ENCODE measurements at places on chromosomes 5 and 9. TPM values are rescaled to one million over a fixed set of nuclear protein-coding genes. Genes with fewer than 3 reads are reported as not detected.

DNA sequence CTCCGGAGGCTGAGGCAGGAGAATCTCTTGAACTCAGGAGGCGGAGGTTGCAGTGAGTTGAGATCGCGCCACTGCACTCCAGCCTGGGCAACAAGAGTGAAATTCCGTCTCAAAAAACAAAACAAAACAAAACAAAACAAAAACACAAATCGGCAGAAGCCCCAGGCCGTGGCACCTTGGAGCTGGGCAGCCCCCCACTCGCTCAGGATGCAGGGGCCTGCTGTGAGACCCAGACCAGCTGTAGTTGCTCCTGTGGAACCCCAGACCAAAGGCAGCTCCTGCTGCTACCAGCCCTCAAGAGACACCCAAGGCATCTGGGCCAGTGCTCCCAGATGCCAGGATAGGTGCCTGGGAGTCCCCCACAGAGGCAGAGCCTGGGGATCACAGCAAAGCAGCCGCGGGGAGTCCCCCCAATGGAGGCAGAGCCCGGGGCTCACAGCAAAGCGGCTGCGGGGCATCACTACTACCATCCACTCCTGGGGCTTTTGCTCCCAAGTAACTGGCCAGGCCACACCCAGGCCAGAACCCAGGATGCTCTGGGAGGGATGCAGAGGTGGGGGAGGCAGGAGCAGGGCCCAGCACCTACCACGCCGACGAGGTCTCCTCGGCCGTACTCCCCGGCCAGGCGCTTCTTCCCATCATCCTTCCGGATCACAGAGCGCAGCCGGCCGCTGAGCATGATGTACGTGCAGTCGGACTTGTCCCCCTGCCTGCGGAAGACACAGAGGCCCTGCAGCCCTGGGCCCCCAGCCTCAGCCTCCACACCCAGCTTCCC lies 37.7 kb upstream of the NSMF start:
- DNase-seq, result no peak

DNA sequence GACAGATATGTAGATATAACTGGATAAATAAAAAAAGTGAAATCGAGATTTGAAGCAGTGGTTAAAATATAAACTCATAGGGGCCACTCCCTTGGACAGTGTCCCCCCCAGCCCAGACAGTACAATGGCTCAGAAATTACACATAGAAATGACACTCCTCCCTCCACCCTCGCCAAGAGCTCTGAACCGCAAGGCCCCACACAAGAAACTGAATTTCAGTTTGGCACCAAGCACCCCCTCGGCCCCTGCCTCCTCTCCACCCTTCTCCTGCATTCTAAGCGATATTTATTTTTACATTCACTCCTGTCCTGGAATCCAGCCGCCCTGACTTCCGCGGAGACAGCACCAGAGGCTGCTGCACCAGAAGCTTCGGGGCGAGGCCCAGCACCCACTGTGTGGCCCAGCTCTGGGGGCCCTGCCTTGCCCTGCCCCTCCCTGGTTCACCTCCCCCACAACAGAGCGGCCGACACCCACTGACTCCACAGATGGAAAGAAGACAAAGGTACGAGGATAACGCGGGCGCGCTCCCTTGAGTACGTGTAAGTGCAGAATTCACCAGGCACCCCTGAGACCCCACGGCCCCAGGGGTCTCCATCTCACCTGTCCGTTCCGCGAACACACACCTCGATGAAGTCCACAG lies 11.0 kb downstream of the STC2 start:
- DNase-seq, result no peak

- no peak for DNase-seq
Observed at GRCh38 chr5:77876316-77876715, 100.2 kb upstream of the TBCA start.

GRCh38 chr5:58133631-58134296 lies 326.1 kb downstream of the PLK2 start:
- peak; percentile 58 for DNase-seq

GRCh38 chr5:157690690-157691433 lies 19.5 kb downstream of the C5orf52 start:
- no peak for DNase-seq

GRCh38 chr9:95007226-95007869 lies 280.8 kb downstream of the AOPEP start:
- peak; percentile 68 for DNase-seq

DNA sequence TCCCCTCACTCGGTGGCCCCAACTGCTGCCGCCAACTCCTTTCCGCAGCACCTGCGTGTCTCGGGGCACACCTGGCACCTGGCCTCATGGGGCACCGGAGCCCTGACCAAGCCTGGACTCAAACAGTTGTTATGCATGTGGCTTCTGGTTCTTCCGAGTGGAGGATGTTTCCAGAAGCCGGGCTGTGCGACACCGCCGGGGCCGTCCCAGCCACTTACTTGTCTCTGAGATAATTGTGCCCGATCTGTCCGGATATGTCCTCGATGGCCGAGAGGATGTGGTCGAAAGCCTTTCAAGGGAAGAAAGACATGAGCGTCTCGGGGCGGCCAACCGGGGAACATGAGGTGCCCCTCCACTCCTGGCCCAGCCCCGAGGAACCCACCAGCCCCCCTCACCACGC lies 38.4 kb downstream of the EXOC3 start:
- DNase-seq, result no peak

- DNase-seq, result peak; percentile 85
Observed at GRCh38 chr5:149228618-149229297, 42.9 kb upstream of the AFAP1L1 start.

DNA sequence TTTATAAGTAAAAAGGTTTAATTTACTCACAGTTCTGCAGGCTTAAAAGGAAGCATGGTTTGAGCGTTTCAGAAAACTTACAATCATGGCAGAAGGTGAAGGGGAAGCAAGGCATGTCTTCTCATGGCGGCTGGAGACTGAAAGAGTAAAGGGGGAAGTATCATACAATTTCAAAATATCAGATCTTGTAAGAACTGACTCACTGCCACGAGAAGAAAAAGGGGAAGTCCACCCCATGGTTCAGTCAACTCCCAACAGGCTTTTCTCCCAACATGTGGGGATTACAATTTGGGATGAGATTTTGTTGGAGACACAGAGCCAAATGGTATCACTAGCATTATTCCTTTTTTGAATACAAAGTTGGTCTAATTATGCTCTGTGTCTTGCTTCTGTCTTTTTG lies 627.9 kb upstream of the ST8SIA4 start:
- no peak for DNase-seq

DNA sequence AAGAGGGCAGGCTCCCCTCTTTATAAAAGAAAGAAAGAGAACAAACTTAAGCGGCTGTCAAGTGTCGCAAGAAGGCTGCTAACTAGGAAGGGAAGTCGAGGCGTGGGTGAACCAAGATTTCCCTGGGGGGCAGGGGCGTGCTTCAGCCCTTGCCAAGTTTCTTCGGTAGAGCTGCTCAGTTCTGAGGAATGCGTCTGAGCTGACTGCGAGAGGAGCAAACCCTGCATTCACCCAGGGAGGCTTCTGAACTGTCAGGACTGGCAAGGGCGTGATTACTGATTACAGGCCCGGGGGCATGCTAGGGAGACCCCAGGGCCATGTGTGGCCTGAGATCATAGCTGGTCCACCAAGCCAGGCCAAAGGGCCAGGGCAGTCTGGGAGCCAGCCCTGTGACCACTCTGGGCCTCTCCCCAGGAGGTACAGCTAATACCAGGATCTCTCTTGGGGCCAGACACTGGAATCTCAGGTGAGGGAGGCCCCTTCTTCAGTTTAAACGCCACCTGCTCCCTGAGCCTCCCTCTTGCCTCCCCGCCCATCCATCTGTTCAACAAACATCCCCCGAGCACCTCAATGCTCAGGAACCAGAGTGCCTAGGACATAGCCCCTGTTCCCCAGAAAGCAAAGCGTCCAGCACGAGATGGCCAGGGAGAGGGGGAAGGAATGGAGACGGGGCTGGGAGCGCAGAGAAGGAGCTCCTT lies 30.9 kb downstream of the SARDH start:
- DNase-seq, result peak; percentile 56

GRCh38 chr5:171855798-171856763 lies 70.5 kb downstream of the SMIM23 start:
- DNase-seq, result no peak

GRCh38 chr5:5751987-5752386 lies 329.5 kb downstream of the ICE1 start:
- DNase-seq, result no peak

GRCh38 chr5:82594097-82594496 lies 315.9 kb upstream of the RPS23 start:
- DNase-seq, result peak; percentile 17

DNA sequence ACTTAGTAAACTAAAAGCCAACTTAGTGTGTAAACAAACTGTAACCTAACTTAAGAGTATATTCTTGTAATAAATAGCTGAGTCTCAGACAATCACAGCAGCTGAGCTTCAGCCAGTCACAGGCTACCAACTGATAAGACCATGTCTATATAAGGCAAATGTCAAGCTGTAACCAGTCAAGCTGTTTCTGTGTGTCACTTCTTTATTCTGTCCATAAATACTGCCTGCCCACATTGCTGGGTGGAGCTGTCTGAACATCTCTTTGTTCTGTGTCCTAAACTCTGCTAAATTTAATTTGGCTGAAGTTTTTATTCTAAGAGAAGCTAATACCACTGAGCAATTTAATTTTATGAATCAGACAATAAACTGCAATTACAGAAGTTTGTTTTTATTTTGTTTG lies 412.1 kb upstream of the CDH10 start:
- no peak for DNase-seq

DNA sequence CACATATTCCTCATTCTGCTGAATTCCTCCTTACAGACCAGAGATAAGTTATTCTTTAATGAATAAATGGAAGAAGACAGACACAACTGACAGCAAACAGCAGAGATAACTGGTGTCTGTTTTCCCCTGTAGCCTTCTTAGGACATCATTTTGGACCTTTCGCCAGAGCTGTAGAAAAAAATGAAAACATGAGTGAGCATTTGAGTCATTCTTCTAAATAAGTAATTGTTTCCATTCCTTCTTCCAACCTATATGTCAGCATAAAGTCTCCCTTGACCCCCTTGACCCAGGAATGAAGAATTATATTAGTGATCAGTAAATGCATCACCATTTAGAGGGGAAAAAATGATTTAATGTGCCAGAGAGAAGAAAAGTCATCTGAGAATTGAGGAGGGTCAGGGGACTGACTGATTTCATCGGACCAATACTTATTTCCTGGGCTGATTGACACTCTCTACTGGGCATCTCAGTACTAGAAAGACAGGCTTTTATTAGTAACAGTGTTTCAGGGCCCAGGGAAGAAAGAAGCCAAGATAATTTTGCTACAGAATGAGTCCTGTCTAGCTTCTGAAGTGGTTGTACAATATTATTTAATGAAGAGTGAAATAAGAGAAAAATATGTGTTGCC lies 597.0 kb downstream of the PSAT1 start:
- no peak for DNase-seq

DNA sequence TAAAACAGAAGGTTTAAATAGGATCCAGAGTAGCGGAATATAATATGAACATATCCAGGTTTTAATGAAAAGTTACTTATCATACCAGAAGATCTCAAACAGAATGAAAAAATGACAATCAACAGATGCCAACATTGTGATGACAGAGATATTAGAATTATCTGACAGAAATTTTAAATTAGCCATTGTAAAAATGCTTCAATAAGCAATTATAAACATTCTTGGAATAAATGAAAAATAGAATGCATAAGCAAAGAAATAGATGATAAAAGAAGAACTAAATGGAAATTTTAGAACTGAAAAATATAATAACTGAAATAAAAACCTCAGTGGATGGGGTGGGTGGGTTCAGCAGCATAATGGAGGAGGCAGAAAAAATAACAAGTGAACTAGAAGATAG lies 37.2 kb downstream of the ZMAT2 start:
- no peak for DNase-seq

GRCh38 chr9:22105005-22105722 lies 96.1 kb upstream of the CDKN2B start:
- DNase-seq, result no peak

DNA sequence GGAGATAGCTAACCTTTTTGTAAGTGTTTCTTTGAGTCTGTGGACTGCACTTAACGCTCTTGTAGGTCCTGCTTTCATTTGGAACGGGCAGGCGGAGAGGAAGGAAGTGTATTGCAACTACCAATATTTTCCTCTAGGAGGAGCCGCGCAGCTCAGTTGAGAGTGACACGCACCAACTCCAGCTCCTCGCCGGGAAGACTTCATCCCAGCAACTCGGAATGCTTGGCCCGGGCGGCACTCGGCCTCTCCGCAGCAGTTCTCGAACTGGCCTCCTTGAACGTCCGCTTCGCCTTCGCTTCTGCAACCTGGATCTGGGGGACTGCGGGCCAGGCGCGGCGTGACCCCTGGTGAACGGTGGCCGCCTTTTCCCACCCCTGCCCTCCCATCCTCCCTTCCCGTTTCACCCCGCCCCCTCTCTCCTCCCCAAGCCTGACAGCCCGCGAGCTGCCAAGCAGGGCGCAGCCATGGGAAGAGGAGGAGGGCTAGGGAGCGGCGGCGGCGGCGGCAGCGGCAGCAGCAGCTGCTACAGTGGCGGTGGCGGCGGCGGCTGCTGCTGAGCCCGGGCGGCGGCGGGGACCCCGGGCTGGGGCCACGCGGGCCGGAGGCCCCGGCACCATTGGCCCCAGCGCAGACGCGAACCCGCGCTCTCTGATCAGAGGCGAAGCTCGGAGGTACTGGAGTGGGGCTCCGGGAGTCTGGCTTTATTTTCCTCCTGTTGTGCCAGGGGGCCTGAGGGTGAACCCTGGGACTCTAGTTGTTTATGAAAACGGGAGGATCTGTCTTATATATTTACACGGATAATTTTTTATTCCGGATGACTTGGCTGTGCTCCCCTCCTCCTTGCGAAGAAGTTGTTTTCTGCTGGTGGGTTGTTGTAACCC lies at the start of gene GHR:
TSS of gene GHR (plus strand) at position 155 of the 881 bp plus-strand sequence. CDS start 142,436 bp downstream, outside the sequence.
- peak; percentile 88 for DNase-seq

GRCh38 chr5:62017092-62017491 lies 288.9 kb upstream of the KIF2A start:
- peak; percentile 21 for DNase-seq

Gene GLRA1
- total RNA-seq, result not detected

Gene FKTN
- total RNA-seq, result 29.0 TPM

Gene CAPSL
- total RNA-seq, result 0.33 TPM

Gene MAP1B
- 83.4 TPM for total RNA-seq

Gene ANKRA2
- total RNA-seq, result 29.7 TPM

Gene WDR55
- 25.2 TPM for total RNA-seq

Gene GABRB2
- under 0.01 TPM for total RNA-seq

Gene S100Z
- not detected for total RNA-seq

Gene FGF10
- total RNA-seq, result 110 TPM

Gene IGFBPL1
- not detected for total RNA-seq

Gene PCDHB7
- total RNA-seq, result 1.5 TPM

Gene BTNL3
- total RNA-seq, result not detected

Gene CD180
- not detected for total RNA-seq

Gene RAI14
- 82.7 TPM for total RNA-seq

Gene GADD45G
- 2.3 TPM for total RNA-seq

Gene TNFSF8
- not detected for total RNA-seq

Gene GMCL2
- total RNA-seq, result under 0.01 TPM

Gene NMUR2
- not detected for total RNA-seq

Gene OBP2B
- not detected for total RNA-seq

All from fibroblast of lung (primary cell).